Stomach (tissue), 19 donors: ENCODE measurements at places on chromosomes 2 and 18. TPM values are rescaled to one million over a fixed set of nuclear protein-coding genes. Genes with fewer than 3 reads are reported as not detected.
A peak's percentile ranks its signal among the peaks of the same experiment; 100 is the strongest.

DNA sequence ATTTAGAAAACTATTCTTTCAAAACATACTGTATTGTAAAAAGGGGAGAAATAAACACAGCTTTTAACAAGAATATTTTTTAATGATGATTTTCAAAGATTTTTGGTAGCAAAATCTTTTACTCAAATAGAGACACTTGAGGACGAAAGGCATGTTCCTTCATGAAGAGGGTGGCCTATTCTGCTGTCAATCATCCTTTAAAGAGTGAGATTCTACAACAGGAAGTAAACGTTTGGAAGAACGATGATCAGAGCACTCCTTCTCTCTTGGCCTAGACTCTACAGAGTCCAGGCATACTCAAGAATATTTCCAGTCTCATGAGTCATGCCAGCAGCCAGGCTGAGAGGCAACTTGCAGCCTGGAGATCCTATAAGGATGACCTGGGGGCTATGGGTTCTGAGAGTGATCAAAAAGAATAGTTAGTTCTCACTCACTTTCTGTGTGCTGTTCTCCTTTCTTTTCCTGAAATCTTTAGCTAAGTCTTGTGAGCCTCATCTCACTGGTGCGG is 62.4 kb upstream of the TCF4 start:
- H3K36me3 ChIP-seq: no peaks in the 10 kb centered on the region
- H3K27ac ChIP-seq: no peak overlapping the region
- no peak overlapping the region for H3K4me3 ChIP-seq
- no peaks in the 10 kb centered on the region for H3K27me3 ChIP-seq

GRCh38 chr2:237968048-237968862 is 1.4 kb downstream of the UBE2F start:
- H3K36me3 ChIP-seq: peaks cover 4% of the 10 kb centered on the region
- peak; percentile 79 for DNase-seq
- no peak overlapping the region for H3K27ac ChIP-seq
- H3K4me3 ChIP-seq: peak overlapping the region; percentile 94

- no peaks in the 10 kb centered on the region for H3K27me3 ChIP-seq
- H3K4me1 ChIP-seq: no peaks in the 10 kb centered on the region
- no peaks in the 10 kb centered on the region for H3K36me3 ChIP-seq
- no peak for DNase-seq
- H3K4me3 ChIP-seq: no peak overlapping the region
Observed at GRCh38 chr2:137254052-137254451, 488.7 kb downstream of the THSD7B start.

ANKRD62 gene
- not detected for polyA plus RNA-seq

GRCh38 chr2:139917690-139918384 is 1137.6 kb upstream of the NXPH2 start:
- H3K27me3 ChIP-seq: no peaks in the 10 kb centered on the region
- no peaks in the 10 kb centered on the region for H3K4me1 ChIP-seq
- H3K27ac ChIP-seq: no peak overlapping the region
- H3K36me3 ChIP-seq: no peaks in the 10 kb centered on the region
- no peak for DNase-seq

OTOS gene
- not detected for polyA plus RNA-seq

GRCh38 chr2:186431306-186431705 is 54.8 kb upstream of the ZC3H15 start:
- H3K4me1 ChIP-seq: no peaks in the 10 kb centered on the region
- no peak for DNase-seq
- no peak overlapping the region for H3K27ac ChIP-seq
- no peaks in the 10 kb centered on the region for H3K36me3 ChIP-seq
- no peak overlapping the region for H3K4me3 ChIP-seq

DNA sequence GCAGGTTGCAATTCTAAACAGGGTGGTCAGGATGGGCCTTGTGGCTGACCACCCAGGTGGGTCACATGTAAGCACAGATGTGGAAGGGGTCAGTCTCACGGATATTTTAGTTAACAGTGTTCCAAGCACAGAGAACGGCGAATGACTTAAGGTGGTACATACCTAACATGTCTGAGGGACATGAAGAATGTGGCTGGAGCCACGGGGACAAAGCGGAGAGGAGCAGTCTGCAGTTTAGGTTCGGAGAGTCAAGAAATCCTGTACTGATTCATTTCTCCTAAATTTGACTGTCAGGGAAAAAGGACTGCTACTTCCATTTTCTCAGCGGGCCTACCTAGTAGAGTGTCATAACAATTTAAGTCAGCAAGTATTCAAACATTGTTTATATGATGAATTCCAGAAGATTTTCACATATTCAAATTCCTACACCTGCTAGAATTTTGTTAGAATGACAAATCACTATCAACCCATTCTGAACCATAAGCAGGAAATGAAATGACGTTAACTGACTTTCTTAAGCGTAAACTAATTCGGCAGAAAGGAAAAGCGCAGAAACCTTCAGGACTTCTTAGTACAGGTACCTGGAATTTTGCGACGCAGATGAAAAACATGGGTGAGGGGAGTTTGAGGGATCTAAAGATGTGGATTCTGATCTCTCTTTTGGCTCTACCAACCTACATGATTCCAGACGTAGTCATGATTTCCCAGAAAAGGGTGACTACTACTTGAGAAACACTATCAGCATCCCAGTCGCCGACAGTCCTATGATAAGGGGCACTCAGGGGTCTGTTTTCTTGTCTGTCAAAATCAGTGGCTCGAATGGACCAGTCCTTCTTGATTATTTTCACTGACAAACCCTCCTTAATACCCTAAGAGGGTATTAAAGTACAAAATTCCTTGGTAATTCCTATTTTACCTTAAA is 41.3 kb downstream of the PTPN2 start:
- H3K4me3 ChIP-seq: no peak overlapping the region
- no peak for DNase-seq
- no peaks in the 10 kb centered on the region for H3K27me3 ChIP-seq
- H3K36me3 ChIP-seq: no peaks in the 10 kb centered on the region

- H3K36me3 ChIP-seq: no peaks in the 10 kb centered on the region
- DNase-seq: no peak
- H3K4me1 ChIP-seq: no peaks in the 10 kb centered on the region
- no peaks in the 10 kb centered on the region for H3K27me3 ChIP-seq
- H3K27ac ChIP-seq: no peak overlapping the region
Observed at GRCh38 chr2:229202646-229203045, 68.4 kb downstream of the PID1 start.

RAB31 gene
- 25.8 TPM for polyA plus RNA-seq

GRCh38 chr2:73939419-73939818 is 12.7 kb downstream of the DGUOK start:
- H3K27ac ChIP-seq: no peak overlapping the region
- no peaks in the 10 kb centered on the region for H3K4me1 ChIP-seq
- no peak overlapping the region for H3K4me3 ChIP-seq
- no peaks in the 10 kb centered on the region for H3K36me3 ChIP-seq
- no peak for DNase-seq

- H3K27ac ChIP-seq: no peak overlapping the region
- no peaks in the 10 kb centered on the region for H3K27me3 ChIP-seq
- no peak for DNase-seq
- no peak overlapping the region for H3K4me3 ChIP-seq
- peaks cover 45% of the 10 kb centered on the region for H3K4me1 ChIP-seq
Observed at GRCh38 chr2:127790694-127791529, 20.1 kb downstream of the WDR33 start.

- DNase-seq: no peak
- no peak overlapping the region for H3K27ac ChIP-seq
- no peaks in the 10 kb centered on the region for H3K36me3 ChIP-seq
- no peaks in the 10 kb centered on the region for H3K4me1 ChIP-seq
Observed at GRCh38 chr2:172938713-172939375, 136.8 kb upstream of the MAP3K20 start.

HJURP gene
- 1.2 TPM for polyA plus RNA-seq

CCDC102B gene
- polyA plus RNA-seq: 14.5 TPM

DNA sequence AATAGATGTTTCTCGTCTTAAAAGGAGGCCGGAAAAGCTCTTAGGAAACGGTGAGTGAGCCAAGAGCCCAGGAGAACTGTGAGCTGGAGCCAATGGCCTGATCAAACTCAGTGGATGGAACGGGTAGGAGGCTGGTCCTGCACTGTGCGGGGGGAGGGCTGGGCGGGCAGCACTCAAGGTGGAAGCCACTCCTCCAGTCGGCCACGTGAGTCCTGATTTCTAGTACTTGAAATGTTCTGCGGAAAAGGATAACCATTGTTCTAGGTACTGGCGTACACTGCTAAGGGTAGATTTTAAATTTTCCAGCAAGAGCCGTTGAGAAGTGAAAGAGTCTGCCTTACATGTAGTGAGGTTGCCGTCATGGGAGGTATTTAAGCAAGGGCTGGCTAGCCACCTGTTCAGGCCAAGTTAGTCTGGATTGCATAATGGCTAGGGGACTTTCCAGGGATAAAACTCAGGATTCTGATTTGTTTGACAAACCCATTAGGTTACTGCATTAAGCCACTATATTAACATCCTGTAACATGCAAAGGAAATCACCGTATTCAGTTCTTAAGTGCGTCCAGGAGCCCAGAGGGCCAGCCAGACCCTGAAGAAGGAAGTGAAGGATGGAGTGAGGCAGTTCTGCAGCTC is 51.3 kb upstream of the ODC1 start:
- H3K4me3 ChIP-seq: no peak overlapping the region
- H3K27me3 ChIP-seq: peaks cover 17% of the 10 kb centered on the region
- H3K27ac ChIP-seq: no peak overlapping the region
- H3K4me1 ChIP-seq: no peaks in the 10 kb centered on the region
- no peaks in the 10 kb centered on the region for H3K36me3 ChIP-seq
- DNase-seq: no peak

GRCh38 chr2:239611222-239611795 is 210.5 kb upstream of the HDAC4 start:
- no peaks in the 10 kb centered on the region for H3K36me3 ChIP-seq
- peaks cover 6% of the 10 kb centered on the region for H3K27me3 ChIP-seq
- peaks cover 6% of the 10 kb centered on the region for H3K4me1 ChIP-seq
- no peak overlapping the region for H3K4me3 ChIP-seq

DNA sequence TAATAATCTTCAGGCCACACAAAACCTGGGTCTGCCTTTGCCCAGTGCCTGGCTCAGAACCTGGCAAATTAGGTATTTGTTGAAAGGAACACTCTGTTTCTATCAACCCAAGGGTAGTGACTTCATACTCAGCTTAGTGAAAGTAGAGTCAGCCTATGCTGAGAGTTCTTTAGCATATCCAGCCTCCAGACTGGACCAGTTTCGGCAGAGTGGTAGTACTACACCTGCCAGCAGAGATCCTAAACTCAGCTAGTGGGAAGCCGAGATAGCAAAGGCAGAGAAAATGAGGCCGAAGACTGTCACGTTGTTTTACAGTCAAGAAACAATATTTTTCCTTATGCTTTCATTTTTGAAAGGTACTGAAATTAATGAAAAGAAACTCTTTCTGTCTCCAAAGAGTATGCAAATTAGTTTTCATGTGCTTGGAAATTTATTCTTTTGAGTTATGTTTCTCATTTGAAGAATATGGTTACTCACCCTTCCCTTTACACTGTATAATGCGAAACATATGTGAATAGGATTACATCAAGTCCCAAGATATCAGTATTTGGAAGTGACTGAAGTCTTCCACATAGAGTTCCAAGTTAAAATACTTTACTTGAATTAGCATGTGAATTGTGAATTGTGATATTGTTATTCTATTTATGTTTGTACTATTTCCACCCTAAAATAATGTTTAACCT is 52.2 kb upstream of the UGP2 start:
- no peaks in the 10 kb centered on the region for H3K4me1 ChIP-seq
- no peaks in the 10 kb centered on the region for H3K27me3 ChIP-seq
- no peak overlapping the region for H3K4me3 ChIP-seq
- H3K36me3 ChIP-seq: no peaks in the 10 kb centered on the region

- no peaks in the 10 kb centered on the region for H3K36me3 ChIP-seq
- H3K27me3 ChIP-seq: no peaks in the 10 kb centered on the region
- DNase-seq: no peak
- no peak overlapping the region for H3K27ac ChIP-seq
Observed at GRCh38 chr2:76760367-76760704, 761.8 kb downstream of the LRRTM4 start.

DNA sequence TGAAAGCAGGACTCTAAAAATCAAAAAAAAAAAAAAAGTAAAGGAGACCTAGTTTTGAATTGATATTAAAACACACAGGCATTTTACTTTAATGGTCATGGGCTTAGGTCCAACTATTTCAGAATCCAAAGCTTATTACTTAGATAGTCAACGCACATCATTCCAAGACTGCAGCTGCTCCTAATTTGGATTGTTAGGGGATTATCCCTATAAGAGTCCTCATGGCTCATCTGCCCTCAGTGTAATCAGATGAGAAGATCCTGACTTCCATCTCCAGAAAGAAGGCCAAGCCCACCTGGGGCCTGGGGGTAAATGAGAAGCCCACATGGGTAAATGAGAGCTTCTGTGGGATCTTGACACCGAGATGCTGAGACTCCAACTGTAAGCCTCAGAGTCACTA is 424.2 kb downstream of the NRXN1 start:
- no peaks in the 10 kb centered on the region for H3K36me3 ChIP-seq
- H3K27ac ChIP-seq: no peak overlapping the region
- H3K27me3 ChIP-seq: no peaks in the 10 kb centered on the region
- H3K4me3 ChIP-seq: no peak overlapping the region
- peak; percentile 23 for DNase-seq

DNA sequence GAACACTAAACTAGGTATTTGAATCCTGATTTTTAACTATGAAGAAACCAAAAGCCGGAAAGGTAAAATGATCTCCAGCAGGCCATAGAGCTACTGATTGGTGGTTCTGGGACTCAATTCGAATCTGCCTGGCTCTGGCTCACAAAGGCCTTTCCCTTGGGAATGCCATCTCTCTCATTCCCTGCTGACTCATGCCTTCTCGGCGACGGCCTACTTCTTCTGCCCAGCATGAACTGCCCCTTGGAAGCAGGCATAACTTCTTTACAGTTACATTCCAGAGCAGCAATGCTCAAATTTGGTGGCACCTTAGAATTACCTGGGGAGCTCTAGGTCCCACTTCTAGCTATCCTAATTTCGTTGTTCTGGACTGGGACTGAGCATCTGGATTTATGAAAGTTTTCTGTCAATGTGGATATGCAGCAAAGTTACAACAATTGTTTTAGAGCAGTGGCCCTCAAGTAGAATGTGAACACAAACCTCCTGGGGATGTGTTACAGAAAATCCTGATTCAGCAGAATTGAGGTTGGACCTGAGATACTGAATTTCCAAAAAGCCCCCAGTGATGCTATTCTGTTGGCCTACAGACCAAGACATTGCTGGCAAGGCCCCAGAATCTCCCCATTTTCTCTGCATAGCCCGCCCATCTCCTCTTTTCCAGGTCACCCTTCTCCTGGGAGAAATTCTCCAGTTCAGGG is 261.1 kb downstream of the CNTNAP5 start:
- no peak overlapping the region for H3K27ac ChIP-seq
- DNase-seq: no peak
- H3K4me1 ChIP-seq: no peaks in the 10 kb centered on the region
- no peaks in the 10 kb centered on the region for H3K36me3 ChIP-seq

DNA sequence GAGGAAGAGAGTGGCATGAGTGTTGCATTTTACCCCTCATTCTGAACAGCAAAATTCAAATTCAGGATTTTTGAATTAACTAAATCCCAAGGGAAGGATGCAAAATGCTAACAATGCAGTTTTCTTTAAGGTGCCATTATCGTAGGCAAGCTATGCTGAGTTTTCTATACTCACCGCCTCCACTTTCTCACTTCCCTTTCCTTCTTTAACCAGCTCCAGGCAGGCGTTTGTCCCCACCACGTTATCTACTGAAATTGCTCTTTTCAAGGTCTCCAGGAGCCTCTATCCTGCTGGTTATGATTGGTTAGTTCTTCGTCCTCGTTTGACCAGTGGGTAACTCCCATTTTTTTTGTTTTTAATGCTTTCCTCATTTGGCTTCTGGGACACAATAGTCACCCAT is 1.8 kb upstream of the CPO start:
- no peaks in the 10 kb centered on the region for H3K4me1 ChIP-seq
- H3K36me3 ChIP-seq: no peaks in the 10 kb centered on the region
- H3K4me3 ChIP-seq: no peak overlapping the region
- H3K27me3 ChIP-seq: no peaks in the 10 kb centered on the region

GRCh38 chr2:46435353-46435752 is 44.0 kb upstream of the TMEM247 start:
- no peaks in the 10 kb centered on the region for H3K4me1 ChIP-seq
- no peaks in the 10 kb centered on the region for H3K36me3 ChIP-seq
